ENCODE measurements at places on chromosomes 2 and 18.

GRCh38 chr2:10231551-10232085 is 71.1 kb upstream of the HPCAL1 start:
- no peak for DNase-seq

- no peak for DNase-seq
Observed at GRCh38 chr2:169136885-169137534, 67.6 kb downstream of the DHRS9 start.

DNA sequence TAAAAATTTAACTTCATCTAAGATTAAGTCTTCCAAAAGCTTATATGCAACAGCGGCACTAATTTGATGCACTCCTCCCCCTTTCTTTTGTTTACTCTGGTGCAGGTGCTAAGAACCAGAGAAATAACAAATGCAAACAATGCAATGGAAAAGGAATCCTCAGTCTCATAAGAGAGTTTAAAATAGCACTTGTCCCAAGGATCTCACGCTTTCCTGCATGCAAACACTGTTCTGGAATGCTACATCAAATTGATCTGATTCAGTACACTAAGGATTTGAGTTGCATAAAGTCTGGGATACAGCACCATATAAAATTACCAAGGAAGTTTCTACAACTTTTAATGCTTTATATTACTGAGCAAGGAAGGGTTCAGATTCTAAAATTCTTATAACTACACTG is 50.5 kb downstream of the SEPTIN10 start:
- no peak for DNase-seq

DNA sequence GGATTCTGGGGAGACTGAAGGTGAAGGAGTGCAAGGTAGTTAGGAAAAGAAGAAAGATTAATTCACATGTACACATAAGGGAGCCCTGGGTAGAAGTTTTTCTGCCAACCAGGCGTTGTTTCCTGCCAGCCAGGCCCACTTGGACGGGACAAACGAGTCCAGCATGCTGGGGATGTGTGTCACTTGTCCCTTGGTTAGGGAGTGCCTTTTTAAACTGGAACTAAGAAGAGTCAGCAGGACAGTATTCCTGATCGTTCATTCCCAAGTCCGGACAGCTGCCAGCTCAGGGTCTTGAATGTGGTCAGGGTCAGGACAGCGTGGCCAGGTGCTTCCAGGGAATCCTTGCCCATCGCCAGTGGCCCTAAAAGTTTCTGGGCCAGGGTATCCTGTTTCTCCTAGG is 43.2 kb downstream of the POMC start:
- no peak for DNase-seq

- no peak for DNase-seq
Observed at GRCh38 chr2:215870088-215870490, 143.3 kb downstream of the MREG start.

GRCh38 chr2:98461498-98462049 is 16.9 kb downstream of the INPP4A start:
- DNase-seq = peak; percentile 37

GRCh38 chr2:1137913-1138391 is 187.3 kb downstream of the SNTG2 start:
- DNase-seq = no peak

DNA sequence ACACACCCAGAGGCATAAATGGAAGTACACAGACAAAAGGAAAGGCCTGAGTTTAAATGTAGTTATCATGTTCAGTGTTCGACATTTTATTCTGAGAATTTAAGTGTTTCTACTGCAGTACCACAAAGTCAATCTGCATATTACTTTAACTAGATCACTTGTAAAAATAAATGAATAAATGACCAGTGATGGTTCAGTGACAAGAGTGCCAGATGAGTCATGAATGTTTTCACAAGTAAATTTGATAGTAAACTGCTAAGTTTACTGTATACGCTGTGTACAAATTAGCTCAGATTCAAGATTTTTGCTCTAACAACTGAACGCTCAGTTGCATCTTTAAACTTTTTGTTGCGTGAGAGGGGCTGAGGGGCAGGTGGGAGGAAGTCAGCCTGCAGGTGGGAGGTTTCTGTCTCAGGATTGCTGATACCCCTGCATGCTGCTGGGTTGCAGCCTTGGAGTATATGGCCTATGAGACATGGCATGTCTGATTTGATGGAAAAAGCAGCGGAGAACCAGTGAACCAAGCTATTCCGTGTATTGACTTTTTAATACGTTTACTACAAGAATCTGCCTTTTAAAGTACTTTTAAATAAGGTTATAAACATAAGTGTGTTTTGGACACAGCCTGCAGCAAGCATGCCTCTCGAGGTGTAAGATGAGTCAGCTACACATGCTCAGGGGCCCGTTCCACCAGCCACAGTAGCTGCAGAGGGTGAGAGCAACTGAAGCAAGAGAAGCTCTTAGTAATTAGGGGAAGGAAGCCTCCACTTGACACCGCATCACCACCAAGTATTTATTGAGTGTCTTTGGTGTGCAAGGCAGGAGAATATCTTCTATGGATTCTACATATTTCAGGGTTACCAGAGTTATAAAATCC is 245.1 kb downstream of the NEDD4L start:
- DNase-seq = no peak

DNA sequence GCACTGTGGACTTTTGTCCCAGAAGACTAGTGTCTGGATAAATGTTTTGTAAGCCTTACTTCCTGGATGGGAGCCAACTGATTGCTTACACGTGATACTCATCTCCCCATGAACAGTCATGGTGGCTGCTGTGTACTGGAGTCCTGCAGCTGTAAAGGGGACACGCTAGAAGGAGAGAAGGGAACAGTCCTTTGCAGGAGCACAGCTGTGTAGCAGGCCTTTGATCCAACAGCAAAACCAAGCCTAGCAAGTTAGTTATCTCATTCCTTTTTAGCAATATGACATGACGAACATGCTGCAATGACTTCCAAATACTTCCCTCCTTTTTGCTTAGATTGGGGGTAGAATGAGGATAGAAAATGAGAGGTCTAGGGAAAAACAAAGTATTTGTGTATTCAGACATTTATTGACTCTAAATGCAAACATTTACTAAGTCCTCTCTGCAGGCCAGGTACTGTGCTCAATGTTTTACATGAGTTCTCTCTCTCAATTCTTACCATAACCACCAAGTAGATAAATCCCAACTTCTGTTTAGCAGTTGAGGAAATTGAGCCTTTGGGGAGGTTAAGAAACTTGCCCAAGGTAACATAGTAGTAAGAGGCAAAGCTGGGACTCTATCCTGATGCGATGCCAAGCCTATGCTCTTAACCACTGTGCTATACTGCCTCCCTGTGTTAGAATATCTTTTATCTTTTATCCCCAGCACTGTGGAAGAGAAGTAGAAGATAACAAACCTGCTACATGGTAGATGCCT is 55.4 kb upstream of the CD28 start:
- DNase-seq = peak; percentile 82

- no peak for DNase-seq
Observed at GRCh38 chr2:85743304-85743978, 10.3 kb upstream of the ATOH8 start.

DNA sequence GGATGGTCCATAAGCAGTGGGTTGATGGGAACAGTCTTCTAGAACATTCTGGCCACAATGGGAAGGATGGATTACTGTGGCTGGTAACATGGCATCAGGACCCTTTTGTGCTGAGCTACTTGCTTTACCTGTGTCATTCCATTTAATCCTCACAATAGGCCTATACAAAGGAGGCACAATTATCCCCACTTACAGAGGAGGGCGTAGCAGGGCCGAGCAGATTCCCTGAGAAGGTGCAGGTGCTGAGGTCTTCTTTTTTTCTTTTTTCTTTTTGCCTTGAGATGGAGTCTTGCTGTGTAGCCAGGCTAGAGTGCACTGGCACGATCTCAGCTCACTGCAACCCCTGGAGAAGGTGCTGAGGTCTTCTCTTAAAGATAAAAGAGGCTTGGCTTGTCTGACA is 6.7 kb upstream of the LRRC30 start:
- no peak for DNase-seq

GRCh38 chr2:230660294-230661060 is 52.2 kb upstream of the CAB39 start:
- no peak for DNase-seq

GRCh38 chr2:238061315-238062202 is 758 bp downstream of the SCLY start:
- no peak for DNase-seq

- DNase-seq = no peak
Observed at GRCh38 chr2:167017021-167017420, 128.7 kb downstream of the XIRP2 start.

GRCh38 chr2:201680743-201681142 is 17.7 kb downstream of the MPP4 start:
- DNase-seq = peak; percentile 24

DNA sequence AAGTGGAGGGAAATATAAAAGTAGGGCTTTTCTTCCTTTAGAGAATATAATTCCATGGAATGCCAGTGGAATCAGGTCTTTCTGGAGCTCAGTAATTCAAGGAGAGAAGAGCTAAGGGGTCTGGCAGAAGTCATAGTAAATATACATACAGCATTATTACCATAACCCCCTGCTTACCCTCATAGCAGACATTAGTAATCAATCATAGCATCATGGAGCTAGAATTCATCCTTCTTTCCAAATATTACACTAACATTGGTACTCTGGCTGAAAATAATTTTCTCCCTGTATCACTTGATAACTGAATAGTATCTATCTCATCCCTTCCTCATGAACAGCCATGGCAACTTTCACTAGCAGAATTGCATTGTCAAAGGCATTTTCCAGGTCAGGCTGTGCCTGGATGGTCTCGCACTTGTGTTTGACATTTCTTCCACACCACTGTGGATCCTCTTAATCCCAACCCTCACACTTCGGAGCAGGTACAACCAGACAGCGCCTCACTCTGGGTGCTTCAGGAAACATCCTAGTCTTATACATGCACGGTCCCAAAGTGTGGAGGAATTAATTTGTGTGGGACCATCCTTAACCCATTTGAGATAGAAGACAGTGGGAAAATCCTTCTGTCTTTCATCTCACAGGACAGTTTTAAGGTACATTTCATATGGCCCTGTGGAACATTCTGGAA is 84.2 kb upstream of the SEC11C start:
- no peak for DNase-seq

DNA sequence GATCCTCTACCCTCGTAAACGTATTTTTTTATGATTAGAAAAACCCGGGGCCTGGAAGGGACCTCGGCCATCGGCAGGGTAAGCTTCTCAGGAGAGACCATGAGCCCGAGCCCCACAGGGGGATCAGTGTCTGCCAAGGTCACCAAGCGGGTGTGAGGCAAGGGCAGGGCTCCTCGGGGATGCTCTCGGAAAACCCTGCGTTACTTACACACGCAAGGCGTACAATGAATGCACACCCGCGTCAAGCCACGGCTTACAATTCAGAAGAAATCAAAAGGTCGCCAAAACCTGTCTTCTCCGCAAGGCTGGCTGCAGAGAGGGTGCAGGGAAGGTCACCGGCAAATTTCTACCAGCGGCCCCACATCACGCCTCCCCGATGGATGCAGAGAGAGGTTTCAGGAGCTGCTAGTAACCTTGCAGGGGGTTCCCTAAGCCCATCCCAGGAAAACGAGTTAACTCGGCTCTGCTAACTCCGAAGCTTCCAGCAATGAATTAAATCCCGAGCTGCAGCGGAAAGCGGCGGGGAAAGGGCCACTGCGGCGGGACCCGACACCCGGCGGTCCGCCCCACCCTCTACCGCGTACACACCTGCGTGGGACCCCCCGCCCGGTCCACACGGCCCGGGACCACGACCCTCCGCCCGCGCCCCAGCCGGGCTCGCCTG is 638 bp downstream of the ST3GAL5 start:
- no peak for DNase-seq

DNA sequence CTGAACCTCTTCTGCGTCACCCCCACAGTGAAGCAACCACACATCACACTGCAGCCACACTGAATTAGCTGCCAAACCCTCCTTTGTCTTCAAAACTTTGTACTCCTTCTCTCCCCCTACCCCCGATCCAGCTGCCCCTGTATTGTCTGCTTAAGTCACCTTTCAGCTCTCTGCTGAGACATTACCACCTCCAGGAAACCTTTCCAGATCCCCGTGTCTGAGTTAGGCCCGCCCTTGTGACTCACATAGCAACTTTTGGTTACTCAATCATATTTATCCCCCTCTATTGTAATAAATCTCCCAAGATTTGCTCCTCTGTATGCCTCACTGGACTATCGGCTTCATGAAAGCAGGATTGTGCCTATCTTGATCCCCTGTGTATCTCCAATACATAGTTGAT is 82.8 kb upstream of the CDCA7 start:
- DNase-seq = no peak

- DNase-seq = no peak
Observed at GRCh38 chr2:144198116-144198515, 321.8 kb downstream of the ZEB2 start.

- no peak for DNase-seq
Observed at GRCh38 chr2:240324312-240325015, 111.0 kb upstream of the GPC1 start.

- DNase-seq = no peak
Observed at GRCh38 chr2:233600386-233600785, 17.0 kb upstream of the UGT1A8 start.

GRCh38 chr2:109433926-109434325 is 179.8 kb downstream of the SEPTIN10 start:
- DNase-seq = no peak

- DNase-seq = no peak
Observed at GRCh38 chr2:37576831-37577230, 94.6 kb downstream of the CDC42EP3 start.

GRCh38 chr2:147441182-147441581 is 403.6 kb upstream of the ACVR2A start:
- no peak for DNase-seq

GRCh38 chr2:113157897-113158753 is 15.6 kb upstream of the PSD4 start:
- DNase-seq = no peak

GRCh38 chr18:13500227-13500865 is 226.0 kb downstream of the FAM210A start:
- peak; percentile 72 for DNase-seq

DNA sequence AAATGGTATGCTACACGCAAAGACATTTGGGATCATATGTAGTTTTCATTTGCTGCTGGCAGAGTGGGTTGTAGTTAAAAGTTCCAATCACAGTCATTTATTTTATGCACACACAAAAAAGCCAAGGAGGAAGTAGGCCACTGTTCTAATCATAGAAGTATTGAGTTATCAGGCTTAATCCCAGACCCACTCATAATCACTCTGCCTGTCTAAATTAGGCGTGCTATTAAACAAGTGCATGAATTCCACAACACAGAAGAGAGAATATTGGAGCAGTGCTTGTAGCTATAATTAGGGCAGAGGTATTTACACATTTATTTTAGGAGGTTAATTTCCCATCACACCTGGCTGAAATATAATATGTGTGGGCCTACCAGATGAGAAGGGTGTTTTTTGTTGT is 65.7 kb upstream of the FIGN start:
- no peak for DNase-seq

GRCh38 chr2:52356556-52356955 is 1324.6 kb upstream of the NRXN1 start:
- no peak for DNase-seq
